Psoas muscle (tissue), 8 donors: ENCODE measurements at places on chromosomes 16 and 17. TPM values are rescaled to one million over a fixed set of nuclear protein-coding genes. Genes with fewer than 3 reads are reported as not detected.

- DNase-seq: peak; percentile 92
Measured at GRCh38 chr16:56607109-56607618, 1.2 kb upstream of the MT2A start.

DNA sequence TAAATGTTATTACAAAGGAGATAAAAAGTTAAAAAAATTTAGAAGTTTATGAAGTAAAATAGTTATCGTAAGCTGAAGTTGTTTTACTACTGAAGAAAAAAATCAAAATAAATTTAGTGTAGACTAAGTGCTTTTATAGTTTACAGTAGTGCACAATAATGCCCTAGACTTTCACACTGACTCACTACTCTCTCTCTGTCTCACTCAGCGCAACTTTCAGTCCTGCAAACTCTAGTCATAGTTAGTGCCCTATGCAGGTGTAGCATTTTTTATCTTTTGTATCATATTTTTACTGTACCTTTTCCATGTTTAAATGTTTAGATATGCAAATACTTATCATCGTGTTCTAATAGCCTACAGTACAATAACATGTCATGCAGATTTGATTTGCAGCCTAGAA, 17.7 kb upstream of the TOM1L1 start:
- DNase-seq: no peak

DNA sequence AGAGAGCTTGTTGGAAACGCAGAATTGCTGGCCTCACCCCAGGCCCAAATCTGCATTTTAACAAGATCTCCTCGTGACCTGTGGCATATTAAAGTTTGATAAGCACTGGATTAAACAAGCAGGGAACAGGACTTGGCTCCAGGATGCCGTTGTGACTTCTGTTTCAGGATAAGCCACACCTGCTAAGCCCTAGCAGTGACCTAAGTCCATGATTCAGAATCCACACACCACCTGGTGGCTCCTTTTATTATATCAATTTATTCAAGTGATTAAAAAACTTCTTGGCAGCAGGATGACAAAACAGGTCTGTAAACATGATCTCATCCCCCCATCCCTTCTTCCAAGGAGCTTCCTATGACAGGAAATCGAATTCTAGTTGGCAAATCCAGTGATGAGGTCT, 9.1 kb downstream of the NAGPA start:
- DNase-seq: no peak

DNA sequence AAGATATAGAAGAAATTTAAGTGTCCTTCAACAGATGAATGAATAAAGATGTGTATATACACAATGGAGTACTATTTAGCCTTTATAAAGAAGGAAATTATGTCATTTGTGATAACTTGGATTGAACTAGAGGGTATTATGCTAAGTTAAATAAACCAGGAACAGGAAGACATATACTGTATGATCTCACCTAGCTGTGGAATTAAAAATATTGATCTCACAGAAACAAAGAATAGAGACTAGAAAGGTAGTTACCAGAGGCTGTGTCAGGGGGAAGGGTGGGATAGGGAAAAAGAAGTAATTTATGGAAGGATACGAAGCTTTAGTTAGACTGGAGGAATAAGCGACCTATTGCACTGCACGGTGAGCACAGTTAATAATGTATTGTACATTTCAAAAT, 5.4 kb upstream of the ZNF267 start:
- DNase-seq: no peak

DNA sequence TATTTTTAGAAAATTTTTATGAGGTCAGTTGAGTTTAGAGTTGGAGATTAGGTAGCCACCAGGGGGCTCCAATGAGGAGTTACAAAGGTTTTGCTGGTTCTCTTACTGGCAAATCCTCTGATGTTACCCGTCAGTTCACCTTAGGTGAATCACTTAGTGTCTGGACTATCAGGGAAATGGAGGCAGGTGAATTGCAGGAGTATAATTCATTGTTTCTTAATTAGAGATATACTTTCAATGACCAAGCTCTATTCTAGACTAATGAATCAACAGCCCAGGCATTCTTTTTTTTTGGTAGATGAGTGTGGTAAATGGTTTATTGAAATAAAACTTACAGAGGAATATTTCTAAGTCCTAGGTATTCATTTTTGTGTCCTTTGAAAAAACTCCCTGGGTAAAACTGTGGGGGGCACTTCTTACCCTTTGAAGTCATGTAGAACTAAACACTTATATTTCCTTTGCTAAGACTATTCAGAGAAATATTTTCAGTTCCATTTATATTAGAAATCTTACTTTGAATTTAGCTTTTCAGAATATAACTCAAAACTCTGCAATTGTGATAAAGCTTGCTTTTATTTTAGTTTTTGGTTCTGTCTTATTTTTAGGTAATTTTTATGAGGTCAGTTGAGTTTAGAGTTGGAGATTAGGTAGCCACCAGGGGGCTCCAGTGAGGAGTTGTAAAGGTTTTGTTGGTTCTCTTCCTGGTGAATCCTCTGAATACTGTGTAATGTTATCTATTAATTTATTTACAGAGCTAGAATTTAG, 17.7 kb downstream of the PSMD11 start:
- no peak for DNase-seq

GRCh38 chr16:19396555-19397011, 21.1 kb upstream of the TMC5 start:
- DNase-seq: no peak

GRCh38 chr17:63295839-63296590, 150.1 kb downstream of the CYB561 start:
- DNase-seq: no peak

- no peak for DNase-seq
Measured at GRCh38 chr17:82441691-82442487, 8.7 kb downstream of the CYBC1 start.

- DNase-seq: no peak
Measured at GRCh38 chr16:57462978-57463362, 491 bp downstream of the POLR2C start.

DNA sequence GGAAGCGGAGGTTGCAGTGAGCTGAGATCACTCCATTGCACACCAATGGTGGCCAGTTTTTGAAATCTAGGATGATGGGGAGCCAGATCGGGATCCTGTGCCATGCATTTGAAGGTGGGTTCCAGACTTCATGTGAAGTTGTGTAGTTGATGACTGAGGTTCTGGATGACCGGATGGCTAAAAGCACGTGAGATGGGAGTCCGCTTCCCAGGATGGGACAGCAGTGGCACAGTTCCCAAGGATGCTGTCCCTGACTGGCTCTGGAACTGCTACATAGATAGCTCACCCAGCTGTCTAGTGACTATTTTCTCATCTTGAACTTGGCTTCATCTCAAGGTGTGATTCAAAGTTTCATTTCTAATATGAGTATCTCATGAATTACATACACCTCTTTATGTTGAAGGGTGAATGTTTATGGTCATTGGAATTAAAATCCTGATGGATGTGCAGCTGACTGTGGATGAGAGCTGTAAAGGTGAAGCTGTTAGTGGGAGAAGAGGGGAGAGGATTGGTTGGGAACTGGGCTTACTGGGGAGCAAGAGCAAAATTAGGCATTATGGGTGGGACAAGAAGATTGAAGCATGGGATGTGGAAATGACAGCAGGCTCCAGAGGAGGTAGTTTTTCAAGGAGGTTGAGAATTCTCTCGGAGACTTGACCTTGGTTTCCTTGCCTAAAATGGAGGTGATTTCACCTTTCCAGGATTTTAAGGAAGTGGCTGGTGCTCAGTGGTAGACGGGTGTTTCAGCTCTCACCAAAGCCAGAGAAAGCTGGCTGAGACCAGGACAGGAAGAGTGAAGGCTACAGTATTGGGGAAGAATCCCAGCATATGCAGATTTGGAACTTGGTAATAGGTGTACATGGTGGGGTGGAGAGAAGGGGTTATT, 8.2 kb downstream of the TUFM start:
- no peak for DNase-seq

GRCh38 chr17:8155231-8155995, 3.2 kb upstream of the PER1 start:
- no peak for DNase-seq

DNA sequence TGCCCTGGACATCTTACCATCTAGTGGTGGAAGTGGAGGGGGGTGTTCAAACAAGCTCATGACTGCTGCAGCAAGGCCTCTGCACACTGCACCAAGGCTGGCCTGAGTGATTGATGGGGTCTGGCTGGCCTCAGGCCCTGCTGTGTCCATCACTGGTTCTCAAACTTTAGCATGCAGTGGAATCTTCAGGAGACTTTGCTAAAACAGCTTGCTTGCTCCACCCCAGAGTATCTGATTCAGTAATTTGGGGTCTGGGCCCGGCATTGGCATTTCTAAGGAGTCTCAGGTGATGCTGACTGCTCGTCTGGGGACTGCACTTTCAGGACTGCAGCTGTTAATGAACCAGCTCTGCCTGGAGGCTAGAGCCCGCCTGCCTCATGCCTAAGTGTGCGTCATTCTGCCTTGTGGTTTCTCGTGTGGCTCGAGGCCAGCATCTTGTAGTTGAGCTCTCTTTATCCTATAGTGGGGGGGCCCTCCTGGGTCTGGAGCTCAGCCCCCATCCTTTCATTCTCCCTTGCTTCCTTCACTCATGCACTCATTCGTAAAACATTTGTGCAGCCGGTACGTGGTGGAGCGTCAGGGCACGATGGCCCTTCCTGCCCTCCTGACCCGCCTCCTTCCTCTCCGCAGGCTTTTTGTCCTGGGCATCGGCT, 4.1 kb downstream of the MGAT5B start:
- DNase-seq: no peak

DNA sequence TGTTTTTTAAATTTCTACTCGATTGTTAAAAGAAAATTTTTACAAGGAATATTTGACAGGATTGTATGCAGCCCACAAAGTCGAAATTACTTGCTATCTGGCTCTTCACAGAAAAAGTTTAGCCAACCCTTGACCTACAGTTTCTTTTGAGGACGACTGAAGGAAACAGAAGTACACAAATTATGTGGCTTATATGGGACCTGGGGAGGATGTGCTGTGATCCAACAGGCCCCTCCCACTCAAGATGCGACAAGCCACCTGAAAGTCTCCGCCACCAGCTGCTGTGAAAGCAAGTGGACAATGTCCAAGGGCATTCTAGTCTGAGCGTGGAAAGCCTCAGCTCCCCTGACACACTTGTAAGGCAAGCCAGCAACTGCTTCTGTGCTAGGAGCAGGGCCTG, 42.4 kb upstream of the SLC25A19 start:
- DNase-seq: no peak

DNA sequence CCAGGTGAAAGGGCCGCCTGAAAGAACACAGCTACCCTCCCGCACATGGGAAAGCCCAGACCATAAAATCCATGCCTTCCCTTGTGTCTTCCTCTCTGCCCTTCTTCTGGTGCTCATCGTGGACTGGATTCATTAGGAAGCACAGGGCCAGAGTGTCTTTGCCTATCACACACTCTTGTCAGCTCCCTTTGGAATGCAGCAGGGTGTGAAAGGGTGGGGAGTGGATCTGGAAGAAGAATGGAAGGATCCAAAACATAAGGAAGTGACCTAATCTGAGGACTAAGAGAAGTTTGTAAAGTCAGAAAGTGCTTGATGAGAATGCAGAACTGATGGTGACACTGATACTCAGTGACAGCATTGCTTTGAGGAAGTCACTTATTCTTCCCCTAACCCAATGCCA, 1147.3 kb upstream of the GOT2 start:
- no peak for DNase-seq

DNA sequence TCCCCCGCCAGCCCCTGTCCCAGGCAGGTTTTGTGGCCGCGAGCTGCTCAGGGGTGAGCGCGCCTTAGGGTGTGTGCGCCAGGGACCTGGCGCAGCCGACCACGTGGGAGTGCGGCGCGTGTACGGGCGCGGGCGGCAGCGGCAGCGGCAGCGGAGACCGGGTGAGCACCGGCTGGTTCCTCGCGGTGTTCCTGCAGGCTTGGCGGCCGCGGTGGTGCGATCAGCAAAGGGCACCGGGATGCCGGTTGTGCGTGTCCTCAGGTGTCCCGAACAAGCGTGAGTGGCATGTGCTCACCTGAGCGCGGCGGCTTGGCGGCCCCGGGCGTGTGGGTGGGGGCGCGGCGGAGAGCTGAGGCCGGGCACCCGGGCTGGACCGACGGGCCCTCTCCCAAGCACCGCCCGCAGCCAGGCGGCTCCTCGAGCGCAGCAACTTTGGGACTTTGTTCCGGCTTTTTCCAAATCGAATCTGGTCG, 381 bp upstream of the HSD11B2 start:
- DNase-seq: no peak

GRCh38 chr17:57107498-57108101, 22.6 kb downstream of the AKAP1 start:
- DNase-seq: no peak

DNA sequence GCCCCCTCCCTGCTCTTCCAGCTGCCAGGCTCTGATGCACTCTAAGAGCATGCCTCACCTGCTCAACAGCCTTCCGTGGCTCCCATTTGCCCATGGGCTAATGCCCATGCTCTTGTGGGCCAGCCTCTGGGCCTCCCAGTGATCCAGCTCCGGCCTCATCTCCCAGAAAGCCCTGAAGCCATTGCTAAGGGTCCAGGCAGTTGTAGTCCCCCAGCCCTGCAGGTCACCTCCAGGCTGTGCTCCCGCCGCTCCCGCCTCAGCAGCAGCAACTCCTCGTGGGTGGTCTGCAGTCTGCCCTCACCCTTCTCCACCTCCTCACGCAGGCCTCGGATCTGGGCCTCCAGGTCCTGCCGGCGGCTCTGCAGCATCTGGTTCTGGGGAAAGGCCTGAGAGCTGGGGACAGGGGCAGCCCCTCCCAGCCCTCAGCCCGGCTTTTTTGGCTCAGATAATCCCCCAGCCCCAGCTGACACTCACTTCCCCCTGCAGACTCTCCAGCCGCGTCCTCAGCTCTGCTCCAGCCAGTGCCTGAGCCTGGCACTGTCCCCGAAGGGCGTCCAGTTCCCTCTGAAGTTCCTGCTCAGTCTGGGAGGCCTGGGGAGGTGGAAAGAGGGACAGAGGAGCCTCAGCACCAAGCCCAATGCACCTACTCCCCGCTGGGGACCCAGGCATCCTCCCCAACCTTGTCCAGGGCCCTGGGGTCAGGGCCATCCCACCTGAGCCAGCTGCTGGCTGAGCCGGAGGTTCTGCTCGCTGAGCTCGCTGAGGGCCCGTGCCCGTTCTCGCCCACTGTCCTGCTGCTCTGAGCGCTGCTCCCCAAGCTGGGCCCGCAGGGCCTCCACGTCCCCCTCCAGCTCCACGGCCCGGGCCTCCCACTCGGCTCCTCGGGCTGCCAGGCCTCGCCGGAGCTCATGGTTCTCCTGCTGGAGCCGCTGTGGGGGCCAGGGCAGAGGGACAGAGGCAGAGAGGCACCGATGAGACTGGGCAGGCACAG, 6.2 kb downstream of the BICDL2 start:
- no peak for DNase-seq

DNA sequence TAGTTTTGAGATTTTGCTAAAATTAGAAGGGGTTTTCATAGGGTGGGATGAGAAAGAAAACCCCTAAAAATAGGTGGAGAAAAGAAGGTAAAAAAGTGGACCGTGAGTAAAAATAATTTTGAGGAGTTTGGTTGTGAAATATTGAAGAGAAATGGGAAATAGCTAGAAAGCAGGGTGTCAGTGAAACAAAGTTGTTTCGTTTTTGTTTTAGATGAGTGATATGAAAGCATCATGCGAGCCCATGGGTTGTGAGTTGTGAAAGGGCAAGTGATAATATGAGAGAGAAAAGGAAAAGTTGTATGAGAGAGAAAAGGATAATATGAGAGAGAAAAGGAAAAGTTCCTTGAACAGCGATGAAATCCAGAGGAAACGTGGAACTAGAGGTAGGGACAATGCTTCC, 7.3 kb upstream of the SMIM36 start:
- DNase-seq: no peak

The GLTPD2 gene
- not detected for total RNA-seq

The SEZ6 gene
- total RNA-seq: not detected

The ASGR1 gene
- not detected for total RNA-seq

The SLC16A13 gene
- 1.5 TPM for total RNA-seq

The TP53TG3E gene
- total RNA-seq: not detected

The CTRB2 gene
- not detected for total RNA-seq

The HOXB9 gene
- total RNA-seq: not detected

The SLC7A6OS gene
- total RNA-seq: 12.6 TPM
